Mesendoderm (in vitro differentiated cells): ENCODE measurements at places on chromosomes 2 and 18.
A peak's percentile ranks its signal among the peaks of the same experiment; 100 is the strongest.

GRCh38 chr2:204505946-204506345, 39.3 kb upstream of the PARD3B start:
- no peak for DNase-seq
- H3K36me3 ChIP-seq = no peaks in the 10 kb centered on the region
- no peak overlapping the region for H3K27ac ChIP-seq
- H3K4me1 ChIP-seq = no peaks in the 10 kb centered on the region
- no peaks in the 10 kb centered on the region for H3K27me3 ChIP-seq

- H3K36me3 ChIP-seq = no peaks in the 10 kb centered on the region
- H3K4me3 ChIP-seq = no peak overlapping the region
- no peak overlapping the region for H3K27ac ChIP-seq
These were observed 954 bp downstream of the RAPGEF4 start for GRCh38 chr2:172736424-172737174.

- H3K4me3 ChIP-seq = no peak overlapping the region
- no peak overlapping the region for H3K27ac ChIP-seq
- no peaks in the 10 kb centered on the region for H3K27me3 ChIP-seq
- H3K36me3 ChIP-seq = no peaks in the 10 kb centered on the region
- H3K4me1 ChIP-seq = no peaks in the 10 kb centered on the region
These were observed 680.5 kb downstream of the ZEB2 start for GRCh38 chr2:143839456-143839855.

- no peaks in the 10 kb centered on the region for H3K36me3 ChIP-seq
- no peak overlapping the region for H3K4me3 ChIP-seq
- no peaks in the 10 kb centered on the region for H3K4me1 ChIP-seq
- peak; percentile 4 for DNase-seq
- H3K27ac ChIP-seq = no peak overlapping the region
These were observed 141.4 kb upstream of the SERTAD2 start for GRCh38 chr2:64795024-64795592.

GRCh38 chr2:132515010-132515409, 98.4 kb downstream of the GPR39 start:
- no peak overlapping the region for H3K4me3 ChIP-seq
- no peaks in the 10 kb centered on the region for H3K27me3 ChIP-seq
- DNase-seq = peak; percentile 24
- no peak overlapping the region for H3K27ac ChIP-seq

GRCh38 chr2:127145280-127145895, 38.4 kb upstream of the BIN1 start:
- H3K27me3 ChIP-seq = no peaks in the 10 kb centered on the region
- DNase-seq = no peak
- no peaks in the 10 kb centered on the region for H3K4me1 ChIP-seq
- no peak overlapping the region for H3K4me3 ChIP-seq

- H3K27me3 ChIP-seq = no peaks in the 10 kb centered on the region
- H3K36me3 ChIP-seq = no peaks in the 10 kb centered on the region
- H3K4me3 ChIP-seq = no peak overlapping the region
- H3K4me1 ChIP-seq = no peaks in the 10 kb centered on the region
- no peak for DNase-seq
These were observed 44.4 kb upstream of the MGAT4A start for GRCh38 chr2:98775146-98775986.
